Fibroblast of skin of back (primary cell): ENCODE measurements at places on chromosomes 16 and 17.

GRCh38 chr17:19250421-19251173 lies 13.4 kb downstream of the EPN2 start:
- DNase-seq: no peak

GRCh38 chr16:61929776-61930175 lies 106.5 kb downstream of the CDH8 start:
- peak; percentile 52 for DNase-seq

GRCh38 chr16:28062847-28063521 lies 530 bp downstream of the GSG1L start:
- DNase-seq: peak; percentile 20

DNA sequence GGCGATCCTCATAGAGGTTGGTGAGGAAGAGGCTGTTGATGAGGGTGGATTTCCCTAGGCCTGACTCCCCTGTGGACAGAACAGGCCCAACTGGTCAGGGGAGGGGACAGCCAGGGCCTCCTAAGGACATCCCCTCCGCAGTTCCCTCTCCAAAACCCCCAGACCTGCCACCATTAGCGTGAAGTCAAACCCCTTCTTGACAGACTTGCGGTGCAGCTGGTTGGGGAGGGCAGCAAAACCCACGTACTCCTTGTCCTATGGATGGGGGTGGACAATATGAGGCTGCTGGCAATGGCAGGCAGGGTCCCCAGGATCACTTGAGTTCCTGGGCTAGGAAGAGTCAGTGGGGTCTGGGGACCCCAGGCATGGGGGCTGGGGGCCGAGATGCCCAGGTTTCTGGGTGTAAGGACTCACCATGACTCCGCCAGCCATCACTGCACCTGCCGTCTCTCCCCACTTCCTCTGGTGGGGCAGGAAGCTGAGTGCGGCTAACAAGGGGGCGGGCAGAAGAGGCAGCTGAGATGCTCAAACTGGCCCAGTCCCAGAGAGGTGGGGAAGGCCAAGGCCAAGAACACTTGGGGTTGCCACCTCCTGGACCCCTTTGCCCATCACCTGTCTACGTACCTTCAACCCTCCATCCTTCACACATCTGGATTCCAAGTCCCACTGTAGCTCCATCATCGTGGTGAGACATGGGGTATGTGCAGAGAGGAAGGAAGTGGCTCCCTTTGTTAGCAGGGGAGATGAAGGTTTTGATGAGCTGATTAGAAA lies at the start of gene SEPTIN1:
Gene SEPTIN1 (minus strand): TSS at position 451 of the 771 bp plus-strand sequence. CDS start 19 bp downstream, at position 432.
- no peak for DNase-seq

DNA sequence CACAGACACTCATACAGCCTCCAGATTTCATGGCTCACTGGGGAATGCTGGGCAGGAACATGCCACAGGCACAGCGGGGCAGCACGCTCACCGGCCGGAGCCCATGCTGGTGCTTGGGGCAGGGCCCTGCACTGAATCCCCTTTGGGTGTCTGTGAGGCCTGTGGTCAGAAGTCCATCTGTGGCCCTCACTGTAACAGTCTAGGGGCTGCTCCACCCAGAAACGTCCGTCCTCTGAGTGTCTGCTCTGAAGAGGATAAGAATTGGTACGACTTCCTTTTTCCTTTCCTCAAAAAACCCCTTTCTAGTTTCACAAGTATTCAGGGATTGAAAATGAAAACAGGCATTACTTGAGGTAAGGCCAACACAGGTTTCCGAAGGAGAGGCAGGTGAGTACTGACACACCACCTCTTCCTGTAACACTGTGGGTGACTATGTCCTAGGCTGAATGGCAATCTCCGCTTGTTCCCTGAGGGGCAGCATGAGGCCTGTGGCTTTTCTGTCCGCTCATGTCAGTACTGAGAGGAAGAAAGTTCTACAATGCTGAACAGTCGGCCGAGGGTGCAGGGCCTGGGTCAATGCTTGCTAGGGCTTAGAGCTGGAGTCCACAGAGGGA lies 42.5 kb downstream of the TMEM11 start:
- DNase-seq: no peak

DNA sequence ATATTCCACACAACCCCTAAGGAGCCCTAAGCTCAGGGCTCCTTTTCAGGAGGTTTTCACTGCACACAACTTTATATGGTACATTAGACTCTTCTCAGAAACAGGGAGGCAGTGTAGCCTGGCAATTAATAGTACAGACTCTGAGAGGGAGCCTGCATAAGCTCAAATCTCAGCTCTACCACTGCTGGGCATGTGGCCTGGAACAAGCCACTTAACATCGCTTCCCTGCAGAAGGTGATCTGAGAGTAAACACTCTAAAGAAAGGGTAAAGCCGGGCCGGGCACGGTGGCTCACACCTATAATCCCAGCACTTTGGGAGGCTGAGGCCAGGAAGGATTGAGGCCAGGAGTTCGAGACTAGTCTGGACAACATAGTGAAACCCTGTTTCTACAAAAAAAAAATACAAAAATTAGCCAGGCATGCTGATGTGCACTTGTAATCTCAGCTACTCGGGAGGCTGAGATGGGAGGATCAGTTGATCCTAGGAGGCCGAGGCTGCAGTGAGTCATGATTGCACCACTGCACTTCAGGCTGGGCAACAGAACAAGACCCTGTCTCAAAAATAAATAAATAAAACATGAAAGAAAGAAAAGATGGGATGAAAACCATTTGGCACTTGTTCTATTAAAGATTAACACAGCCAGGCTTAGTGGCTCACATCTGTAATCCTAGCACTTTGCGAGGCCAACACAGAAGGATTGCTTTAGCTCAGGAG lies 70.7 kb upstream of the DNAJA2 start:
- no peak for DNase-seq

- DNase-seq: no peak
Observed at GRCh38 chr17:43118679-43119615, 6.2 kb downstream of the BRCA1 start.

GRCh38 chr17:79838522-79839274 lies 542 bp downstream of the CBX4 start:
- DNase-seq: peak; percentile 59

DNA sequence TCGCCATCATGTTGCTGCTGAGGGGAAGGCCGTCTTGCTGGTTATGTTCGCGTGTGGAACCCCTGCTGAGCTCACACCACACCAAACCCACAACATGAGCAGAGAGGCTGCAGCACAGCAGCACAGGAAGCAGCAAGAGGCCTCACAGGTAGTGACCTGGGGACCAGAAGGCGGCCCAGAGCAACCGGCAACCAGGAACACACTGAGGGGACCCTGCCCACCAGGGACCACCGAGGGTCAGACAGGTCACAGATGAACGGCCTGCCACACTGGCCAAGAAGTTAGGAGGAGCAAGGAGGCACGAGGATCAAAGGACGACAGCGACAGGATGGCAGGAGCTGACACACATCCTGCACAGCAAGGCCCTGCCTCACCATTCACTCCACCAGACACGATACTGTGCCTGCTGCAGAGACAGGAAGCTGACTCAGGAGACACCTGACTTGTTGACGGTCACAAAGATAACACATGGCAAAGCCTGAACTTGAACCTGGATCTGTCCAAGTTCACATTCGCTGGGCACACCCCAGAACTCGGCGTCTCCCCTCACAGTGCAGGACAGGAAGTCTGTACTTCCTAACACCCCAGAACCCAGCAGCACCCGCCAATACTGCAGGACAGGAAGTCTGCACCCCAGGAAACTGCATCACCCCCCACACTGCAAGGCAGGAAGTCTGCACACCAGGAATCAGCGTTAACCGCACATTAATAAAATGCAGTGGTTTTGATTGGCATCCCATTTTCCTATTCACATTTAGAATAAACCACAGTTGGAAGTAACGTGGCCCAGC lies 98.5 kb downstream of the ZNF778 start:
- DNase-seq: peak; percentile 89

DNA sequence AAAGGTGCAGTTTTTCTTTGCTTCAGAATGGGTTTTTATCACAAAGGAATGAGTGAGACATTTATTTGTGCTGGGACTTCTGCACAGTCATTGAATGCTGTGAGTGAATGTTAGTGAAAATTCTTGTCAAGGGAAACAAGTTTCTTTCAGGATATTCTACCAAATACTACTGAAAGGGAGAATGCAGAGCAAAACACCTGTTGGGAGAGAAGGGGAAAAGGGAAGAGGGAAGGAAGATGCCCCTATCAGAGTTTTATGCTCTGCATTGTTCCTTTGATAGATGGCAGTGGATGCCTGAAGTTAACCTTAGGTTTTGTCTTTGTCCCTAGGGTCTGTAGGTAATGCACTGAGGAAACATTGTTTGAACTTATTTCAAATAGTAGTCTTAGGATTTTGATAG lies 3.1 kb downstream of the GGNBP2 start:
- DNase-seq: no peak

- no peak for DNase-seq
Observed at GRCh38 chr16:67105881-67106280, 3.9 kb upstream of the PHAF1 start.

- DNase-seq: no peak
Observed at GRCh38 chr16:66984892-66985311, 3.5 kb upstream of the CES4A start.

DNA sequence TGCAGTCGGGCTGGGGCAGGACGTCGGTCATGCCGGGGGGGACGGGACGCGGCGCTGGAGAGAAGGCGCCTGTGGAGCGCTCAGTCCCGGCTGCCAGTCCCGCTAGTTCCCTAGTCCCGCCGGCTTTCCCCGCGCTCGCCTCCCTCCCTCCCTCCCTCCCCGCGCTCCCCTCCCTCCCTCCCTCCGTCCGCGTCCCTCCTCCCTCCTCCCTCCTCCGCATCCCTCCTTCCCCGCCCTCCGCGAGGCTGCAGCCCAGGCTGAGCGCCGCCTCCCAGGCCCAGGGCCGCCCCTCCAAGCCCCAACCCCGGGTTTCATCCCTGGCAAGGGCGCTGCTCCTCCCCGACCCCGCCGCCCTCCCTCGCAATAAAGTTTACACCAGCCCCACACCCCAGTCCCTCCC lies 34.8 kb downstream of the TIMM22 start:
- peak; percentile 46 for DNase-seq

GRCh38 chr16:53881371-53881770 lies 177.4 kb downstream of the FTO start:
- peak; percentile 77 for DNase-seq

DNA sequence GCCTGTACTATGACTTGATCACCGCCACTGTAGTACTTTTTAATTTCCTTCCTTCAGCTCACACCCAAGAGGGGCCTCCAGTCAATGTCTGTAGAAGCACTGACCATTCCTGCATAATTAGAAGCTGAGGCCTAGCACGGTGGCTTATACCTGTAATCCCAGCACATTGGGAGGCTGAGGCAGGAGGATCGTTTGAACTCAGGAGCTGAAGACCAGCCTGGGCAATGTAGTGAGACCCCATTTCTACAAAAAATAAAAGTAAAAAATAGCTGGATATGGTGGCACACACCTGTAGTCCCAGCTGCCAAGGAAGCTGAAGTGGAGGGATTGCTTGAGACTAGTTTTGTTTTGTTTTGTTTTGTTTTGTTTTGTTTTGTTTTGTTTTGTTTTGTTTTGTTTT lies 5.9 kb downstream of the KLHL36 start:
- DNase-seq: no peak

GRCh38 chr16:59295993-59296736 lies 562.0 kb upstream of the GOT2 start:
- DNase-seq: peak; percentile 55

DNA sequence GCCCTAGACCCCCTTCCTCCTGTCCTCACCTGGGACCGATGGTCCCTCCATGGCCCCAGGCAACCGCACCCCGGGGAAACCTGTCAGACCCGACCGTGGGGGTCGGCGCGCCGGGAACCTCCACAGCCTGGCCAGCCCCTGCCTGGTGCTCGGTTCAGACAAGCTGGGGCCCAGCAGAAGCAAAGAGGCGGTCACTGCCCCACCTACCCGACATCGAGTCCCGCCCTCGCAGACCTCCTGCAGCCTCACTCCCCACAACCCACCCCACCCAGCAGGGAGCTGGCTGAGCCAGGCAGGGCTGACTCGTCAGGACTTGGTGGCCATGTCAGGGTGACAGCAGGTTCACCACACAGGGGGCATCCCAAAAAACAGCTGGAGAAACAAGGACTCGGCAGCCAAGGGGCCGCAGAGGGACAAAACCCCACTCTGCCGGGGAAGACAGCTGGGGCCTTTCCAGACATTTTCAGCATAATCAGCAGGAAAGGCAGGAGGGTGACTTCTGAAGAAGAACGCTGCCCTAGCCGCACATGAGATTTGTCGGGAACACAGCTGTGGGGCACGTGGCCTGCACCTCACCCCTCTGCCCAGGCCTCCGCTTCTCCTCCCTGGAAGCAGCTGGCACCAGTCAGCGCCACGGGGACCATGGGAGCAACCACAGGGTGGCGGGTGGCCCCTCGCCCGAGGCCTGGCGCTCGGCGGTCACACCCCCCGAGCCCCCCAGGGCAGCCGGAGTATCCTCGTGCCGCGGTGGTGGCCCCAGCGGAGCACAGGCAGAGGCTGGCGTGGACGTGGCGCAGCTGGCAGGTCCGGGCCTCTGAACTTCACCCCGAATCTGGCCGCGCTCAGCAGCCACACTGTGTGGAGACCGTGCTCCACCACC lies 22.9 kb downstream of the GNPTG start:
- no peak for DNase-seq
